ENCODE measurements at places on chromosomes 16 and 17. TPM values are rescaled to one million over a fixed set of nuclear protein-coding genes. Genes with fewer than 3 reads are reported as not detected.

SAMD14 gene
- 1.8 TPM for total RNA-seq

MPP3 gene
- 16.2 TPM for total RNA-seq

SEPTIN1 gene
- 0.25 TPM for total RNA-seq

ITGAX gene
- 1.2 TPM for total RNA-seq

NRN1L gene
- total RNA-seq: not detected

SLC9A5 gene
- 1.4 TPM for total RNA-seq

VAT1L gene
- 18.7 TPM for total RNA-seq

TNP2 gene
- not detected for total RNA-seq
